ENCODE measurements at places on chromosomes 3 and 15.

GRCh38 chr3:175502155-175502554 is 643.0 kb downstream of the NAALADL2 start:
- no peak for DNase-seq

DNA sequence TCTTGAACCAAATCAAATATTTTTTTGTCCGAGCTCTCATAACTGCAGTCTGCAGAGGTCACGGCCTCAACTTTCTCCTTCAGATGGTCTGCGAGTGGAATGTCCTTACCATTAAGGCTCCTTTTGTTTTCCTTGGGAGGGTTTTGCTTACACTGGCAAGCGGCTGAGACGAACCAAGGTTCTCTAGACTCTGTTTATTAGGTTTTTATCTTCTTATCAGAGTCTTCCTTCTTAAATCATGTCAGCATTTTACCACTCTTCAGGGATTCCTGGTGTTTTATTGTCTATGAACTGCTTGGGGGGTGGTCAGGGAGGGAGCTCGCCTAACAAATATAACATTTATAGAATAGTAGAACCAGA is 773.7 kb upstream of the NR2F2 start:
- DNase-seq: no peak

- no peak for DNase-seq
Observed at GRCh38 chr3:122946185-122946584, 81.4 kb downstream of the SEMA5B start.

DNA sequence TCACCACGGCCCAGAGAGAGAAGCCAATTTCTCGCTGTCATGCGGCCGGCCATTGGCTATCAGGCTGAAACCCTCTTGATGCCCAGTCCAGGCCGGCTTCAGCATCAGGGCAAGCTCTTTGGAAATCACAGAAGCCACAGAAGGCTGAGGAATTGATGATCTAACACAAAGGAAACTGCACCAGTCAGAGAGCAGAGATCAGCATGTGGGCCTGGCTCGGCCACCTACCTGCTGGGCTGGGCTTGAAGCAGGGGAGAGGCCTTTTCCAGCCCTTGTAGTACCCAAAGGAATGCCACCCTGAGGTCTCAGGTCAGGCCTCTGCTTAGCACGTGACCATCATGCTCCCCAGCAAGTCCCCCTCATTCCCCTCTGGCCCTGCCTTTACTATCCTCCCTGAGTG is 119.1 kb downstream of the TLE3 start:
- DNase-seq: no peak

DNA sequence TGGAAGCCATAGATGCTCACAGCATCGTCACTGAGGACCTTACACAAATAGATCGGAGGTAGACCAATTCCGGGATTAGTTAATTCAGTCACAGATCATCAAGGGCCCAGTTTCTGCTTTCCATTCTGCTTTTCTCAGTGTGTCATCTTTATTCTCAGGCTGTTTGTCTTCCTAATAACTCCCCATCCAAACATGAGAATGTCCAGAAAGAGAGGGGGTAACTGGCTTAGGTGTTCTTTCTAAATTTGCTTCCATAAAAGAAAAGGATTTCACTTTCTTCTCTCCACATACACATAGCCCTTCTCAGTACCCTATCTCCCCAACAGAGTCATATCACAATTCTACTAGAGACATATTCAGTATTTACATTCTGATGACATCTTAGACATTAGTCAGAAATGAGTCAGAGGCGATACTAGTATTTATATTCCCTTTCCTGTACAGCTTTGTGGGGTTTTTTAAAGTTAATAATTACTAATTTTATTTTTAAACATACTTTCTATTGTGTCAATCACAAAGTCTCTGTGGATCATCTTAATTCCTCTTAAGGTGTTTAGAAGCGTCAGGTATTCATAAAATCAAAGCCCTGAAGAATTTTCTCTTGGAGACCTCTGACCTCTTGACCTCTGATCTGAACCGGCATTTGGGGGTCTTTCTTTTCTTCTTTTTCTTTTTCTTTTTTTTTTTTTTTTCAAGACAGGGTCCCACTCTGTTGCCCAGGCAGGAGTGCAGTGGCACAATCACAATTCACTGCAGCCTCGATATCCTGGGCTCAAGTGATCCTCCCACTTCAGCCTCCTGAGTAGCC is 24.3 kb upstream of the IL12A start:
- DNase-seq: no peak

- no peak for DNase-seq
Observed at GRCh38 chr15:74454764-74455500, 6.0 kb downstream of the UBL7 start.

- peak; percentile 9 for DNase-seq
Observed at GRCh38 chr3:59566481-59566975, 516.7 kb upstream of the CFAP20DC start.
